NCI-H526 treated with DMSO at 0.1 percent for 48 hours (cell line): ENCODE measurements at places on chromosomes 5 and 9.

DNA sequence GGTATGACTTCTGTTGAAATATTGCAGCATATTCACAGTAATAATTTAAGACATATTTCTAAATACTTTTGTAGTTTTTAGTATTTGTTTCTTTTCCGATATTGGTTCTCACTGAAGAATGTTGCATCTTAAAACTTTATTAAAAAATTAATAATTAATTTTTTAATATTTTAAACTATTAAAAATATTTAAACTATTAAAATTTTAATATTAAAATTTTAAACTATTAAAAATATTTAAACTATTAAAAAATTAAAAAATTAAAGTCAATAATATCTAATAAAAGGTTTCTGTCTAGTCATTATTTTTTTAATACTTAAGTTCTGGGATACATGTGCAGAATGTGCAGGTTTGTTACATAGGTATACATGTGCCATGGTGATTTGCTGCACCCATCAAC lies 149.3 kb upstream of the CCNH start:
- no peak for DNase-seq

- DNase-seq, result peak; percentile 46
These were observed 410.1 kb upstream of the SMARCA2 start for GRCh38 chr9:1604942-1605560.

DNA sequence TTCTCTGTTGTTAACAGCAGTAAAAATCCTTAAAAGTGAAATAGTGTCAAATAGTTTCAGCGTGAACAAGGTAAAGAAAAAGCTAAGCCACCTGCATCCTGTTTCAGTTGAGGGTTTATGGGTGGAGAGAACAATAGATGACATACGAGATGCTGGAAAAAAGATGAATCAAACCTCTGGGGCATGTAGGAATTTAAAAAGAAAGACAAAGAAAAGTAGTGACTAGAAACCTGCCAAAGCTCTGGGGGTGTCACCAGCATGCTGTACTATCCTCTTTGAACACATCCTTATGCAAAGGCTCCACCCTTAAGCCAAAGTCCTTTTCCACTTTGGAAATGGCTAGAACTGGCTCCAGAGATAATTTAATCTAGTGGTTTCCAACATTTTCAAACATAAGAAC lies 22.2 kb downstream of the SCAI start:
- no peak for DNase-seq

GRCh38 chr9:33623658-33624586 lies 99.9 kb downstream of the ANKRD18B start:
- DNase-seq, result peak; percentile 54

DNA sequence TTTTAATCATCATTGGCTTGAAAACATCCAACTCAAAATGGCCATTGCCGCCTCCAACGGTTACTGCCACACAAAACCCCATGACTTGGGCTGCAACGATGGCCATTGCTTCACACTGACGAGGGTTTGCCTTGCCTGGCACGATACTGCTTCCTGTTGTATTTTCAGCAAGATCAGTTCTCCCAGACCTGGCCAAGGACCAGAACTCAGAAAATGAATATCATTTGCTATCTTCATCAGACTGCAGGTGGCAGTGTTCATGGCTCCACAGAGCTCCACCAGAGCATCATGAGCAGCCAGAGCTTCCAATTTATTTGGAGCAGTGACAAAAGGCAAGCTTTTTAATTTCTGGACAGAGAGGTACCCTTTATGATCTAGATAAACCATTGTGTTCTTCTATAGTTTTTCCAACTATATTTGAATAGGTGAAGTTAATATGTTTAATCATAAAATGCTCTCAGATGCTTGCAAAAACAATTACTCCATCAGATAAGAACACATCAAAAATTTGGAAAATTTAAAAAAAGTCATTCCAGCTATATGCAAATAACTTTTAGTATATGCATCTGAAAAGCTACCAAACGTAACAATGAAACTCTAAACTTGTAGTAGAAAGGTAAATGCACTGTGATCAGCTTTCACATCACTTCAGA lies 10.4 kb downstream of the AMACR start:
- peak; percentile 51 for DNase-seq

DNA sequence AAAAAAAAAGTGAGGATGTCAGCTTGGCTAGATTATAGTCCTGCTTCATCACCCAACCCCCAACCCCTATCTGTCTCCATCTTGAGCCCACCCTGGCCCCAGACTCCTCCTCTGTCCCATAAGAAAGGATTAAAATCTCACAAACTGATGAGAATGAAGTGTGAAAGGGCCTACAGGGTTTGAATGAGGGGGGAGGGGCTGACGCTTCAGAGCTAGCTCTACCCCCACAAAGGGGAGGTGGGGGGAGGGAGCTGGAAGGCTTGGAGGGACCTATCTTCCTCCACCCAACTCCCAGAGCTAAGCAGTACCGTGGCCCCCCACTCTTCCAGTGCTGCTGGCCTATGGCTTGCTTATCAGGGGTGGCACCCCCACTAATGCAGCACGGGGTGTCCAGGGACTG lies 43.7 kb upstream of the HAND1 start:
- no peak for DNase-seq

GRCh38 chr9:35664531-35665470 lies at the start of gene ARHGEF39:
Gene ARHGEF39, minus strand, starts transcription at chr9:35665195. Its CDS starts 26 bp downstream, at chr9:35665169.
- DNase-seq, result peak; percentile 75
